ENCODE measurements at places on chromosomes 2 and 18.

DNA sequence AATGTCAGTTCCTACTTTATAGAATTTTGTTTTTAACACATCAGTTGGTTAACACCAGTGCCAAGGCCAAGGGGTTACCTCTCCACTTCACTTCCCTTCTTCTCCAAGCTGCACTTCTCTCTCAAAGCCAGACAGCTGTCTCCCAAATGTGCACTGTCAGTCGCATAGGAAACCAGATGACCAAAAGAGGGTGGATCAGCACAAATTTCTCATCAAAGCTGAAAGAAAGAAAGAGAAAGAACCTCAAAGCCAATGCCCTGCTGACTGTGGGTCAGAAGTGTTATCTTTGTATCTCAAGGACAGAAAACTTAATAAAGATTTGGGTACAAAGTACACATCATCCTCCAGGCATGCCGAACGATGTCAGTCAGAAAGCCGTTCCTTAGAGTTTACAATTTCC lies 32.2 kb downstream of the SPATS2L start:
- H3K27me3 ChIP-seq, result no peaks in the 10 kb centered on the region
- H3K36me3 ChIP-seq, result no peaks in the 10 kb centered on the region
- no peak for ATAC-seq
- H3K4me3 ChIP-seq, result no peak overlapping the region
- H3K27ac ChIP-seq, result peak overlapping the region; percentile 17

GRCh38 chr2:7057865-7058400 lies 140.7 kb downstream of the RNF144A start:
- H3K4me3 ChIP-seq, result no peak overlapping the region
- peaks cover 8% of the 10 kb centered on the region for H3K4me1 ChIP-seq
- no peak overlapping the region for H3K27ac ChIP-seq
- ATAC-seq, result no peak
- H3K36me3 ChIP-seq, result no peaks in the 10 kb centered on the region

DNA sequence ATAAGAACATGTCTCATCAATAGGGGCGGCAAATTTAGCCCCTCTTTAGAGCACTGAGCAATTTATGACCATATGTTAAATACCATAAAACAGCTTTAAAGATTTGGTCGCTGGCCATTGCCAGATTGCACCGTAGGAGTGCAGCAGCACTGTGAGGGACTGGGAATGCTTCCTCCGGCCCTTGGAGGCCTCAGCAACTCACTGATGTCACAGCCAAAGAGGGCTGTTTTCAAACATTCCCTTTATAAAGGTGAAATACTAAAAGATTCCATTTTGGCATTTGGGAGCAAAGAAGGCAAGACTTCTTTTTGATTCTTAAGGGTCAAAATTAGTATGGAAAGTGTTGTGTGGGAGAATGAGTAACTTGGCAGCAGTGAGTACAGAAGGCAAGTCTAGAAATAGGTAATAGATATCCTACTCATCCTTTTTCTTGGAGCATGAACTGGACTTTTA lies 63.7 kb downstream of the BABAM2 start:
- H3K4me1 ChIP-seq, result peaks cover 20% of the 10 kb centered on the region
- H3K36me3 ChIP-seq, result no peaks in the 10 kb centered on the region
- H3K4me3 ChIP-seq, result no peak overlapping the region

GRCh38 chr18:10689236-10690034 lies 163.6 kb downstream of the NAPG start:
- no peaks in the 10 kb centered on the region for H3K36me3 ChIP-seq
- no peak overlapping the region for H3K4me3 ChIP-seq
- no peaks in the 10 kb centered on the region for H3K4me1 ChIP-seq
- H3K27me3 ChIP-seq, result no peaks in the 10 kb centered on the region

GRCh38 chr2:173030561-173031490 lies 44.8 kb upstream of the MAP3K20 start:
- H3K36me3 ChIP-seq, result no peaks in the 10 kb centered on the region
- ATAC-seq, result no peak
- H3K27me3 ChIP-seq, result no peaks in the 10 kb centered on the region
- no peak overlapping the region for H3K4me3 ChIP-seq
- peaks cover 7% of the 10 kb centered on the region for H3K4me1 ChIP-seq

GRCh38 chr18:54712758-54713157 lies 115.5 kb upstream of the RAB27B start:
- ATAC-seq, result no peak
- no peak overlapping the region for H3K27ac ChIP-seq
- no peaks in the 10 kb centered on the region for H3K36me3 ChIP-seq
- no peak overlapping the region for H3K4me3 ChIP-seq
- H3K4me1 ChIP-seq, result no peaks in the 10 kb centered on the region

GRCh38 chr2:145064511-145064910 lies 544.6 kb upstream of the ZEB2 start:
- H3K36me3 ChIP-seq, result no peaks in the 10 kb centered on the region
- no peak for ATAC-seq
- H3K27ac ChIP-seq, result no peak overlapping the region
- no peaks in the 10 kb centered on the region for H3K4me1 ChIP-seq
- no peak overlapping the region for H3K4me3 ChIP-seq

DNA sequence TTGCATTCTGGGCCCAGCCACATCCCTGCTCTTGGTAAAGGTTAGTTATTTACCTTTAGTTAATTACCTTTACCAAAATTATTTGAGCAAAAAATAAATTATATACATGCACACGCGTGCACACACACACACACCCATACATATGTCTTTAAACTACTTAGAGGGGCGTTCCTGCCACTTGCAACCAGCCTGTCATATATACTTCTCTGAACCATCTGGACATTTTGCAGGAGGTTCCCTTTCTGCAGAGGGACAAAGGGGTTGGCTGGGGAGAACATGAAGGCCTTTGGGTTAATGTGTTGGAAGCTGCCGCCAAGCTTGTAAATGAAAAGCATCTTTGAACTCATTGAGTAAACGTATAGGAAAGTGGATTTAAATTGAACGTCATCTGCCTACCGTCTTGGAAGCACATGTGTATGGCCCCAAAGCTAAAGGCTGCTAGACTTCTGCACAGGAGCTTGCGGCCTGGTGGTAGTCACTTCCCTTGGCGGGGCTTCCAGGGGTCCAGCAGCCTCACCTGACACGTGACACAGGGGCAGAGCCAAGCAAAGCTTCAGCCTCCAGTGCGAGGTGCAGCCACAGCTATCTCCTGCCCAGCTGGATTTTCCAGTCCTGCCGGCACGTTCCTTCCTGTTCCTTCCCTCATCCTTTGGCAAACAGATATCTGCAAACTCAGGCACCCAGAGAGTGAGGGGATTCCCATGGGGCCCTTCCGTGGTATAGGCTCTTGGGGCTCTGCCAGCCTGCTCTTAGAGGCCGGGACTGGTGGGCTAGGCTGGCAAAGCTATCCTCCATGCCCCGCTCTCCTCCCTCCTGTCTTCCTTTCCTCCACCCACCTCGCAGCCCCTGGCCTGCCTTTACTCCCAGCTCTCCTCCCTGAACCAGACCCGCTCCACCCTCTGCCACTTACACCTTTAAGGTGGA lies 46.1 kb downstream of the SERTAD2 start:
- no peaks in the 10 kb centered on the region for H3K36me3 ChIP-seq
- no peaks in the 10 kb centered on the region for H3K4me1 ChIP-seq
- no peak overlapping the region for H3K4me3 ChIP-seq
- no peaks in the 10 kb centered on the region for H3K27me3 ChIP-seq
- ATAC-seq, result no peak

GRCh38 chr2:167136879-167137596 lies 248.8 kb downstream of the XIRP2 start:
- no peaks in the 10 kb centered on the region for H3K36me3 ChIP-seq
- H3K27me3 ChIP-seq, result no peaks in the 10 kb centered on the region
- H3K27ac ChIP-seq, result no peak overlapping the region
- no peaks in the 10 kb centered on the region for H3K4me1 ChIP-seq
- H3K4me3 ChIP-seq, result no peak overlapping the region
- no peak for ATAC-seq

- no peak overlapping the region for H3K4me3 ChIP-seq
- no peak overlapping the region for H3K27ac ChIP-seq
- no peaks in the 10 kb centered on the region for H3K36me3 ChIP-seq
- no peaks in the 10 kb centered on the region for H3K4me1 ChIP-seq
- ATAC-seq, result no peak
These were observed 492.6 kb downstream of the SLC4A3 start for GRCh38 chr2:220120041-220120440.

DNA sequence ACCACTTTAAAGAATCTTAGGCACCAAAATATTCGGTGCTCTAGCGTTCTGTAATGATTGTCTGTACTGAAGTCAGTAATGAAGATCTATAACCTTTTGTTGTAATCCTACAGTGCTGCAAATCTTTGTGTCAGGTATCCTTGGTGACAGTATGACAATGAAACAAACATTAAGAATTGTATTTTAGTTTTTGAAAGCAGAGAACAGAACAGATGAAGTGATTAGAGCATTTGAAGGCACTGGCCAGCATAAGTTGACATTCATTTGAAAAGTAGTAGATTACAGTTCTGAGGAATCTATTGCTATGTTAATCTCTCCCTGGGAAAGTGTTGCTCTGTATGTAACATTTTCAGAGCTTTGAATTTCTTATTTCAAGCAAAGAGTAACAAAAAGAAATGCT lies 451.2 kb downstream of the NUP35 start:
- H3K4me3 ChIP-seq, result no peak overlapping the region
- no peak for ATAC-seq
- H3K27ac ChIP-seq, result no peak overlapping the region
- no peaks in the 10 kb centered on the region for H3K36me3 ChIP-seq
- H3K4me1 ChIP-seq, result no peaks in the 10 kb centered on the region
- no peaks in the 10 kb centered on the region for H3K27me3 ChIP-seq

GRCh38 chr2:137262594-137262993 lies 497.2 kb downstream of the THSD7B start:
- ATAC-seq, result no peak
- no peaks in the 10 kb centered on the region for H3K36me3 ChIP-seq
- H3K4me1 ChIP-seq, result no peaks in the 10 kb centered on the region
- no peaks in the 10 kb centered on the region for H3K27me3 ChIP-seq
- no peak overlapping the region for H3K4me3 ChIP-seq

- H3K27me3 ChIP-seq, result no peaks in the 10 kb centered on the region
- no peak overlapping the region for H3K4me3 ChIP-seq
- no peaks in the 10 kb centered on the region for H3K4me1 ChIP-seq
- no peak for ATAC-seq
- H3K36me3 ChIP-seq, result no peaks in the 10 kb centered on the region
These were observed 7.1 kb downstream of the WDR7 start for GRCh38 chr18:56658261-56658660.

GRCh38 chr2:19228715-19229114 lies 129.7 kb downstream of the OSR1 start:
- H3K27me3 ChIP-seq, result no peaks in the 10 kb centered on the region
- ATAC-seq, result no peak
- H3K27ac ChIP-seq, result no peak overlapping the region
- H3K4me1 ChIP-seq, result no peaks in the 10 kb centered on the region
- no peaks in the 10 kb centered on the region for H3K36me3 ChIP-seq
- no peak overlapping the region for H3K4me3 ChIP-seq

DNA sequence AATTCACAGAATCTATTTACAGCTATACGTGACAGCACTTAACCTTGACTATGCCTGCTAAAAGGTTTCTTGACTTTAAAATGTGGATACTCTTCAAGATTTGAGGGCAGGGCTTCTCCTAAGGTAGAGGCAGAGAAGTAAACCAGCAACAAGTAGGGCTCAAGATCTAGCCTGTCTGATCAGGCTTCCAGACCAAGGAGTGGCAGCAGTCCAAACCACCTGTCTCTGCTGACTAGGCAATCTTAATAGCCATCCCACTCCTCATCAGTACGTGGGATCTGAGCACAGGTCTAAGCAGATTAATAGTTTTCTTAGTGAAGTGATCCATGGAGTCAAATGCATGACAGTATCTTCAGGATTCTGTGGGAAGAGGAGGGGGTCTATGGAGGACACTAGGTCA lies 100.4 kb downstream of the GPD2 start:
- H3K4me1 ChIP-seq, result peaks cover 20% of the 10 kb centered on the region
- H3K36me3 ChIP-seq, result peaks cover 4% of the 10 kb centered on the region
- H3K27me3 ChIP-seq, result no peaks in the 10 kb centered on the region
- H3K4me3 ChIP-seq, result no peak overlapping the region
- ATAC-seq, result no peak

GRCh38 chr2:138063181-138063580 lies 98.9 kb downstream of the HNMT start:
- H3K4me3 ChIP-seq, result no peak overlapping the region
- H3K27ac ChIP-seq, result no peak overlapping the region
- H3K27me3 ChIP-seq, result no peaks in the 10 kb centered on the region
- no peaks in the 10 kb centered on the region for H3K36me3 ChIP-seq

GRCh38 chr2:134573085-134573370 lies 145.8 kb downstream of the TMEM163 start:
- H3K27me3 ChIP-seq, result no peaks in the 10 kb centered on the region

GRCh38 chr18:28834889-28835288 lies 658.0 kb upstream of the CDH2 start:
- no peaks in the 10 kb centered on the region for H3K36me3 ChIP-seq
- no peak overlapping the region for H3K27ac ChIP-seq
- H3K4me1 ChIP-seq, result no peaks in the 10 kb centered on the region
- H3K27me3 ChIP-seq, result no peaks in the 10 kb centered on the region
- no peak for ATAC-seq
- H3K4me3 ChIP-seq, result no peak overlapping the region

DNA sequence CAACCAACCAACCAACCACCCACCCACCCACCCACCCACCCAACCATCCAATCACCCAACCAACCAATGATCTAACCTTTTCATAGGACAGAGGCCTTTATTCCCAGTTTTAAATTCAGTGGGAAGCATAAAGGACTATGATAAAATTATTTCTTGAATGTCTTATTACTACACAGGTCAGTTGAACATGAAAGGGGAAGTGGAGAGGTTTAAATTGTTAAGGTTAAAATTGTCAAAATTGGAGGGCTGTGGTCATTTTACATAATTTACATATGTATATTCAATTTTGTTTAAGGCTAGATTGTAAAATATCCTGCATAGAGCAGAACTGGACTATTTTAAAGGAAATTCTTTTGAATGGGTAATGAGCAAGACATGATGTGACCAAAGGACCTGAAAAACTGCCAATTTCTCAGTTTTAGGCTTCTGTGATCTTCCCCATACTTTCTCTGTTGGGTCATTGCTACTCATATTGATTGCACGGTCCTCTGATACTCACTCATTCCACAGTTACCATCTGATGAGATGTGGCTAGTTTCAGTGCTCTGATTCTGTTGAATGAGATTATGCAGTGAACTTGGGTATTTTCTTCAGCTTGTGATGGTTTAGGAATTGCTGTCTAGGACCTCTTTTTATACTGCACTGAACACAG lies 127.4 kb downstream of the PLCL1 start:
- H3K4me1 ChIP-seq, result peaks cover 18% of the 10 kb centered on the region
- no peak overlapping the region for H3K4me3 ChIP-seq
- no peak for ATAC-seq
- H3K27ac ChIP-seq, result no peak overlapping the region

DNA sequence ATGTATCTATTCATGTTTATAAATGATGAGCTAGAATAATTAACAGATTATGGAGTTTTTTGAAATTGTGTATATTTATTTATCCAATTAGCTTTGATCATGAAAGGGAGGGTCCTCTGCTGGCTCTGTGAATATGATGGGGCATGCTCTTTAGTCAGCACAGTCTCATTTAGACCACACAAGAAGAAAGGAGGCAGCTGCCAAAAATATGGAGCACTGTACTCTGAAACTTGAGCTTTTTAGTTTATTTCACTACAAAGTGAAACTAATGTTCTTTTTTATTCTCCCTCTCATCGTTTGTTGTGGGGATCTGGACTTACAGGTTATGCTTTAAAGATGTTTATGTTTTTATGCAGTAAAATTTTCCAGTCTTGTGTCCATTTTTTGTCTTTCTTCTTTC lies 266.9 kb upstream of the GULP1 start:
- H3K27ac ChIP-seq, result no peak overlapping the region
- H3K27me3 ChIP-seq, result no peaks in the 10 kb centered on the region
- no peak overlapping the region for H3K4me3 ChIP-seq
- no peak for ATAC-seq
- H3K36me3 ChIP-seq, result no peaks in the 10 kb centered on the region

- H3K4me3 ChIP-seq, result no peak overlapping the region
- no peak overlapping the region for H3K27ac ChIP-seq
- peaks cover 3% of the 10 kb centered on the region for H3K27me3 ChIP-seq
These were observed 41.4 kb upstream of the DTNB start for GRCh38 chr2:25714740-25715139.

All from gastroesophageal sphincter (tissue), 4 donors.